ENCODE measurements at places on chromosomes 7 and 10. TPM values are rescaled to one million over a fixed set of nuclear protein-coding genes. Genes with fewer than 3 reads are reported as not detected.
A peak's percentile ranks its signal among the peaks of the same experiment; 100 is the strongest.

GRCh38 chr10:6204063-6204340 is 1.3 kb downstream of the PFKFB3 start:
- no peaks in the 10 kb centered on the region for H3K27me3 ChIP-seq
- H3K27ac ChIP-seq: peak overlapping the region; percentile 24
- no peak for DNase-seq

GRCh38 chr10:118531105-118531852 is 64.2 kb downstream of the PRLHR start:
- H3K36me3 ChIP-seq: no peaks in the 10 kb centered on the region
- H3K27me3 ChIP-seq: peaks cover 6% of the 10 kb centered on the region
- H3K4me3 ChIP-seq: no peak overlapping the region
- peak overlapping the region; percentile 12 for H3K27ac ChIP-seq
- peak; percentile 58 for DNase-seq

GRCh38 chr10:18044976-18045720 is 93.4 kb downstream of the SLC39A12 start:
- DNase-seq: no peak
- H3K27ac ChIP-seq: no peak overlapping the region
- H3K36me3 ChIP-seq: no peaks in the 10 kb centered on the region
- no peak overlapping the region for H3K4me3 ChIP-seq

DNA sequence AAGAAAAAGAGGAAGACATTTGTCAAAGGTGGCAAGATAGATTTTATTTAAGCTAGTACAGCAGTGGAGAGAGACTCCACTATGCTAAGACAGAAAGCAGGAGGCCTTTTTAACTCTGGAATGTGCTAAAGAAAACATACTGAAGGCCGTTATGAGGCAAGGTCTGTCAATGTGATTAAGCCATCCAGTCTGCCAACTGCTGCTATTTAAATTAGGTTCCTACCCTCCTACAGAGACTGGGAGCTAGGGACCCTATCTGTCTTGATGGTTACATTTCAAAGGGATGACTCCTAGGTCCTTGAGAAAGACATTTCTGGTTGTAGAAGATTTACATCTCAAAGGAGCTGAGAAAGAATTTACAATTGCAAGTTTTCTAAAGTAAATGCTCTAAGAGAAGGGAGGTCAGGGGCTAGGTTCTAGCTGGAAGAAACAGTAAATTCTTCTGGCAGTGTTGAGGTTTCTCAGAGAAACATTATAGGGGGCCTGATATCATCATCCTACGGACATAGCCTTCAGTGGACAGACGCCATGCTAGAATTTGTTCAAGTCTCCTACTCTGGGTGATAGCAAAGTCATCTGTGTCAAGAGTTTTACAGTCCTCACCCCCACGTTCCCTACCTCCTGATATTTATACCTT is 211.6 kb downstream of the PHF14 start:
- DNase-seq: no peak
- H3K36me3 ChIP-seq: no peaks in the 10 kb centered on the region
- no peaks in the 10 kb centered on the region for H3K4me1 ChIP-seq
- no peaks in the 10 kb centered on the region for H3K27me3 ChIP-seq

GRCh38 chr10:128103229-128103714 is 23.0 kb downstream of the MKI67 start:
- H3K4me3 ChIP-seq: no peak overlapping the region
- DNase-seq: no peak
- H3K4me1 ChIP-seq: no peaks in the 10 kb centered on the region

GRCh38 chr10:61400524-61400923 is 52.7 kb downstream of the TMEM26 start:
- H3K27me3 ChIP-seq: no peaks in the 10 kb centered on the region
- H3K36me3 ChIP-seq: no peaks in the 10 kb centered on the region
- no peak overlapping the region for H3K27ac ChIP-seq
- peaks cover 13% of the 10 kb centered on the region for H3K4me1 ChIP-seq
- no peak for DNase-seq

GRCh38 chr10:70558871-70559810 is 43.4 kb downstream of the PRF1 start:
- H3K4me3 ChIP-seq: no peak overlapping the region
- no peaks in the 10 kb centered on the region for H3K36me3 ChIP-seq
- no peaks in the 10 kb centered on the region for H3K27me3 ChIP-seq
- peak; percentile 68 for DNase-seq
- peak overlapping the region; percentile 40 for H3K27ac ChIP-seq

Gene LIPN
- total RNA-seq: not detected

Gene GIMAP6
- total RNA-seq: 37.7 TPM

Gene NUDT1
- 8.6 TPM for total RNA-seq

Gene CBLL1
- 34.1 TPM for total RNA-seq

Gene SLC39A12
- 0.27 TPM for total RNA-seq

All from adrenal gland (tissue), 19 donors.